ENCODE measurements at places on chromosomes 2 and 18. TPM values are rescaled to one million over a fixed set of nuclear protein-coding genes. Genes with fewer than 3 reads are reported as not detected.

- H3K4me1 ChIP-seq = peaks cover 28% of the 10 kb centered on the region
- DNase-seq = no peak
- peaks cover 13% of the 10 kb centered on the region for H3K36me3 ChIP-seq
These were observed 119.3 kb downstream of the SETBP1 start for GRCh38 chr18:44799907-44800421.

GRCh38 chr18:21914739-21915319 is 174.2 kb downstream of the MIB1 start:
- peaks cover 3% of the 10 kb centered on the region for H3K27me3 ChIP-seq
- no peak overlapping the region for H3K27ac ChIP-seq
- no peak for DNase-seq
- no peaks in the 10 kb centered on the region for H3K4me1 ChIP-seq

GRCh38 chr2:205763708-205764211 is 81.5 kb downstream of the NRP2 start:
- peak; percentile 33 for DNase-seq
- no peaks in the 10 kb centered on the region for H3K36me3 ChIP-seq
- H3K4me3 ChIP-seq = no peak overlapping the region
- H3K4me1 ChIP-seq = no peaks in the 10 kb centered on the region
- H3K27me3 ChIP-seq = peaks cover 24% of the 10 kb centered on the region

GRCh38 chr18:46013484-46014189 is 46.5 kb upstream of the EPG5 start:
- no peak overlapping the region for H3K27ac ChIP-seq
- H3K4me1 ChIP-seq = peaks cover 5% of the 10 kb centered on the region
- no peaks in the 10 kb centered on the region for H3K27me3 ChIP-seq
- DNase-seq = no peak
- H3K36me3 ChIP-seq = peaks cover 11% of the 10 kb centered on the region

DNA sequence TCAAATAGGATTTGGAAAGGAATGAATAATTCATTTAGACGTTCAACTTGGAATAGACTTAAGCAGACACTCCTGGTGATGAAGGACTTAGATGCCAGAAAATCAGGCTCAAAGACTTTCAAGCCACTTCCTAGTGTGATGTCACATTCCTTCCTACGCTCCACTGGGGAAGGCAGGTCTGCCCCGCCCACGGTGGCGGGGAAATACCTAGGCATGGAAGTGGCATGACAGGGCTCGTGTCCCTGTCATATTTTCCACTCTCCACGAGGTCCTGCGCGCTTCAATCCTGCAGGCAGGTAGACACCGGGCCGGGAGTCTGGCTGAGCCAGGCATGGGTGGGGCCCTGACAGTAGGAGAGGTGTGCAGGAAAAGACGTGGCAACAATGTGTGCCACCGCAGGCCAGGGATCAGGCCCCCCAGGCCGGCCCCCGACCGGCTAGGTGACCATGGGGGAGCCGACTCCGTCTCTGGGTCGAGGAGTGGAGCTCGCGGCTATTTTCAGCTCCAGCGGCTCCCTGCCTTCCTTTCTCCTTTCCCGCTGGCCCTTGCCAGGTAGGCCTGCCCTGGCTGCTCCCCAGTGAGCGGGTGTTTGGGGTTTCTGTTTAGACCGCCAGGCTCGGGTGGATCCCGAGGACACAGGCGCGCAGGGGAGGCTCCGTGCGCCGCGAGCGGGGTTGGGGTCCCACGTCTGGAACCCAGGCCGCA is at the start of gene IL1RL2:
Gene IL1RL2, plus strand, starts transcription at position 233 of the 705 bp plus-strand sequence. CDS start 845 bp downstream, outside the sequence.
- H3K36me3 ChIP-seq = no peaks in the 10 kb centered on the region
- H3K27ac ChIP-seq = peak within 1 kb of the TSS; percentile 75
- peak within 1 kb of the TSS; percentile 90 for H3K4me3 ChIP-seq
- no peak for DNase-seq
- peaks cover 9% of the 10 kb centered on the region for H3K4me1 ChIP-seq
- peaks cover 47% of the 10 kb centered on the region for H3K27me3 ChIP-seq

DNA sequence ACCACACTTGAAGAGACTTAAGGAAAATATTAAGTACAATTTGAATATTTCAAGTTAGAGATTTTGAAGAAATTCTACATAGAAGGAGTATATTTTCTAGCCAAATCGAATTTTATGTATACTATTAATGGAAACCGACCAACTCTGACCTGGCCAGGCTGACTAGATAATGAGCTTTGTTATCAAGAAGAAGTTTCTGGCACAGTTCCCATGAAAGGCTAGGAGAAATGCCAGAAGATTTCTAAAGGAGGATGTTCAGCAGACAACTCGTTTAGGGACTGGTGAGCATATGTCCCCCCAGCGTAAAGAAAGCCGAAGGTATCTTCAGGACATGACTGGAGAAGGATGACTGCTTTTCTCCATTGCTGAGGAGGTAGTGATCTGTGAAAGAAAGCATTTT is 127.3 kb downstream of the DIS3L2 start:
- DNase-seq = no peak
- peaks cover 20% of the 10 kb centered on the region for H3K36me3 ChIP-seq
- peaks cover 1% of the 10 kb centered on the region for H3K4me1 ChIP-seq
- H3K27ac ChIP-seq = no peak overlapping the region
- no peak overlapping the region for H3K4me3 ChIP-seq
- H3K27me3 ChIP-seq = no peaks in the 10 kb centered on the region

DNA sequence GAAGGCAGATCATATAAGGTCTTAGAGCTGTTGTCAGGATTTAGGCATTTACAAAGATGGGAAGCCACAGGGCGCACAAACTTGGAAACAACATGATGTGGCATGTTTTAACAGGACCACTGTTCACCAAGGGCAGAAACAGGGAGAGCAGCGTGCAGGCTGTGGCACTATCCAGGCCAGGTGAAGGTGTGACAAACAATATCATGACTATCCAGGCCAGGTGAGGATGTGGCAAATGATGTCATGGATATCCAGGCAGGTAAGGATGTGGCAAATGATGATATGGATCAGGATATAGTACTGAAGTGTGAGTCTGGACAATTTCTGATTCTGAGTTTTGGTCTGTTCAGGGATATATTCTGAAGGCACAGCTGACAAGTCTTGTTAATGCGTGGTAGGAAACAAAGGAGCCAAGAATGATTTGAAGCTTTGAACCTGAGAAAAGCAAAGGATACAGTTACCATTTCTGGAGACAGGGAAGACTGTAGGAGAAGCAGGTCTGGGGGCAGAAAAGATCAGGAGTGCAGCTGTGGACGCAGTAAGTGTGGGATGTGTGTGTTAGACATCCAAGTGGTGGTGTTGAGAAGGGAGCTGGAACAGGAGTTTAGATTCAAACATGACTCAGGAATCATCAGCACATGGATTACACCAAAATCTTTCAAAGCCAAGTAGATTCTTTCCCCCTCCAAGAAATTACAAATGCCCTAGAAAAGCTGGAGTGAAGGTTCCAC is 205.9 kb downstream of the TMEM163 start:
- H3K27ac ChIP-seq = no peak overlapping the region
- H3K4me3 ChIP-seq = no peak overlapping the region
- no peaks in the 10 kb centered on the region for H3K36me3 ChIP-seq
- H3K4me1 ChIP-seq = no peaks in the 10 kb centered on the region
- DNase-seq = no peak

DNA sequence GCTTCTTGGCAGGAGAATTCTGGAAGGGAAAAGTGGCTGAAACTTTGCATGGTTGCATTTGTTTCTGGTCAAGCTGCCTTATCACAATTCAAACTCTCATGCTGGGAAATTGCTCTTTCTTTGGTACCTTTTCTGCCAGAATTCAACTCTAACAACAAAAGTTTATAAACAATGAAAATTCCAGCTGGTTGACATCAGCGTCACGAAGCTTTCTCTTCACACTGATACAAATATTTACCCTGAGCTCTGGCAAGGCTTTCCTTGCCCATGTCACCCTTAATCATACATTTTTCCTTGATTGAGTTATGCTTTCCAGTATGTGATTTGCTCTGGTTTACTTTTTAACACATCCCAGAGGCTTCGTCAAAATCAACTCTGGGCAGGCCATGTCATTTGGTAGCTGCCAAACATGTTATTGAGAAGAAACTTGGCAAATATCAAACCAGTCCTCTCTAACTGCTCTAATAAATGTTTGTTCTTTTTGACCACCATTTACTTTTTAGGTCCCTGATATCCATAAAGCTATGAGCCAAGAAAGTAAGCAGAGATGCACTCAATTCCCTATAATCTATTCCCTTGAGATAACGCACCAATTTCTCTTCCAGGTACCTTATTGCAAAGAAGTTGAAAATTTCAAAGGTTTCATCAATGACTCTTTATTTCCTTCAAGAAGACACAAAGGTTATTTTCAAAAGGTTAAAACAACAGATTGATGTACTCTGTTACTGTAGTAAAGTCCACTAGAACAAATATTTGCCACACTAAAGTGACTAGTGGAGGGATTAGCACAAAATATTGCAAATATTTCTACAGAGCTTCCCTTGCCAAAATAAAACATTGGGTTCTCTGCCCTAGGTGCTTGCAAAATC is 1241.1 kb upstream of the ZEB2 start:
- H3K4me3 ChIP-seq = no peak overlapping the region
- no peak for DNase-seq
- no peaks in the 10 kb centered on the region for H3K4me1 ChIP-seq
- H3K36me3 ChIP-seq = no peaks in the 10 kb centered on the region
- H3K27me3 ChIP-seq = no peaks in the 10 kb centered on the region

GRCh38 chr18:69897397-69898108 is 50.1 kb downstream of the CD226 start:
- peaks cover 54% of the 10 kb centered on the region for H3K36me3 ChIP-seq
- peaks cover 55% of the 10 kb centered on the region for H3K4me1 ChIP-seq
- no peaks in the 10 kb centered on the region for H3K27me3 ChIP-seq
- H3K27ac ChIP-seq = peak overlapping the region; percentile 95
- DNase-seq = no peak

Gene ALPI
- not detected for total RNA-seq

Gene SERPINB11
- not detected for total RNA-seq

Gene LCT
- 0.39 TPM for total RNA-seq

Gene WDSUB1
- 5.3 TPM for total RNA-seq

Gene UBE2F
- total RNA-seq = 49.0 TPM

Gene COLEC12
- 0.11 TPM for total RNA-seq

Gene SKA1
- 25.6 TPM for total RNA-seq

All from activated naive CD8-positive, alpha-beta T cell treated with anti-CD3 and anti-CD28 coated beads, Interleukin-2, amount 10 ng/mL, durations not matched to agents 7 days and 5 days (primary cell).